Stimulated activated CD8-positive, alpha-beta memory T cell treated with anti-CD3 and anti-CD28 coated beads, Interleukin-2, amount 100 ng/mL, for 1 hour (primary cell): ENCODE measurements at places on chromosomes 6 and 20.

DNA sequence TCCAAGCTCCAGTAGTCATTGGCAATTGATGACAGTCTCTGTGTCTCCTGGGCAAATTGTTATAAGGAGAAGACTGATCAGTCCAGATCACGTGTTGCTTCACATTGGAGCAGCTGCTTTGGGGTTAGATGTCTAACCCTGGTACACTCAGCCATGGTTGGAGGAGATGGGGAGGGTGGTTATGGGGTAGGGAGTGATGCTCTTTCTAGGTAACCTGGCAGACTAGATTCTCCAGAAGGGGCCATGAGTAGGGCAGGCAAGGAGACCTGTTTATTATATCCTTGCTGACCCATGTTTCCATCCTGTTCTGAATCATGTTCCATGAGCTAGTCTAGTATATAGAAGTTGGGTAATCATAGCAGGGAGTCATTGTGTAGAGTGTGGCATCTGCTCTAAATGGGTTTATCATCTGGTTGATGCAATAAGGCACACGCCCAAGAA is 50.8 kb upstream of the BACH2 start:
- DNase-seq: no peak

- no peak for DNase-seq
Observed at GRCh38 chr6:43496370-43497128, 13.6 kb downstream of the LRRC73 start.

DNA sequence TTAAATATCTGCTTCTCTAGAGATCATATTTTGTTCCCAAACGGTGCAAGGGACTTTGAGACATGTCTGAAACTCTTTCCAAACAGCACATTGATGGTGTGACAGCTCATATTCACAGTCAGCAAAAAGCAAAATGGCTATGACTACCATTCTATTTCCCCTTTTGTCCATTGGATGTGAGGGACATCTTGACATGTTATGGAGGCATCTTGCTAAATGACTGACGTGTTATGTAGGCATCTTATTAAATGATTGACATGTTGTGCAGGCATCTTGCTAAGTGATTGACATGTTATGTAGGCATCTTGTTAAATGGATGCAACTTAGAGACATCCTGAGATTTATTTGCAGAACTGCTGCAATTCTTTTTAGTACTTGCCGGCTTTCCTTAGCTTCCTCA is 255.8 kb downstream of the DLL1 start:
- no peak for DNase-seq

GRCh38 chr6:30465595-30466306 is 23.6 kb upstream of the HLA-E start:
- DNase-seq: no peak

DNA sequence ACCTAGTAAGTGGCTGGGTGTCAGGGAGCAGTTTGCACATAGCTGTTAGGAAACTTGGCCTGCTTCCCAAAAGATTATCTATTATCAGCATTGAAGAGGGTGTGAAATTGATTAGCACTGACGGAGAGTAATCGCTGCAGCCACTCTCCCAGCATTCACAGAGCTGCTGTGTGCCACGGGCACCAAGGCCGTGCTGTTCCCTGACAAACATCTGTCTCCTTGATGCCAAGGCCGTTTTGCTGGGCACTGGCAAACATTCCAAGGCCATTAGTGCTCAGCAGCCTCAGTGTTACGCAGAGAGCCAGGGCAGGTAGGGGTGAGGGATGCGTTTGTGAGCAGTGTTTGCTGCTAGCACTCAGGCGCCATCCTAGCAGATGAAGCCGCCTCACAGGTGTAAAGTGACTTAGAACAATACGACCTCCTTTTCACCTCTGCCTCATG is 57.7 kb upstream of the VSTM2L start:
- no peak for DNase-seq

- no peak for DNase-seq
Observed at GRCh38 chr6:89197141-89197540, 20.0 kb downstream of the GABRR1 start.

DNA sequence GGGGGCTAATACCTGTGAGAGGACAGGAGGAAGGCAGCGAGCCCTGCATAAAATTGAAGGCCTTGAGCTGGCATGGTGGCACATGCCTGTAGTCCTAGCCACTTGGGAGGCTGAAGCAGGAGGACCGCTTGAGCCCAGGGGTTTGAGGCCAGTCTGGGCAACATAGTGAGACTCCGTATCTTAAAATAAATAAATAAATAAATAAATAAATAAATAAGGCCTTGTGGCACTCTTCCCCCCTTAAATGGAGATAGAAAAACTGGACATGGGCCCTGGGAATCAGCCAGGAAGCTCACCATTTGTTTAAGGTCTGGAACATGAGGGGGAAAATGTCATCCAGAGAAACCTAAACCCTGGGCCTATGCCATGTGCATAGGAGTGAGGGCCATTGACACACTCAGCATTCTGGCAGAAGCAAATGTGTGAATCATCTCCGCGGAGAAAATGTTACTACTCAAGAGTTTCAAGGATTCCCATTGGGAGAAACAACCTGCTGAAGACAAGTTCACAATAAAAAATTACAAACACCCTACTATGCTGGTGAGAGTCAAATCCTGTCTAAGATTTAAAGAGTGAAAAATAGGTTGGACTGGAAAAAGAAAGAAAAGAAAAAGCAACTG is 51.9 kb upstream of the UBR2 start:
- no peak for DNase-seq

DNA sequence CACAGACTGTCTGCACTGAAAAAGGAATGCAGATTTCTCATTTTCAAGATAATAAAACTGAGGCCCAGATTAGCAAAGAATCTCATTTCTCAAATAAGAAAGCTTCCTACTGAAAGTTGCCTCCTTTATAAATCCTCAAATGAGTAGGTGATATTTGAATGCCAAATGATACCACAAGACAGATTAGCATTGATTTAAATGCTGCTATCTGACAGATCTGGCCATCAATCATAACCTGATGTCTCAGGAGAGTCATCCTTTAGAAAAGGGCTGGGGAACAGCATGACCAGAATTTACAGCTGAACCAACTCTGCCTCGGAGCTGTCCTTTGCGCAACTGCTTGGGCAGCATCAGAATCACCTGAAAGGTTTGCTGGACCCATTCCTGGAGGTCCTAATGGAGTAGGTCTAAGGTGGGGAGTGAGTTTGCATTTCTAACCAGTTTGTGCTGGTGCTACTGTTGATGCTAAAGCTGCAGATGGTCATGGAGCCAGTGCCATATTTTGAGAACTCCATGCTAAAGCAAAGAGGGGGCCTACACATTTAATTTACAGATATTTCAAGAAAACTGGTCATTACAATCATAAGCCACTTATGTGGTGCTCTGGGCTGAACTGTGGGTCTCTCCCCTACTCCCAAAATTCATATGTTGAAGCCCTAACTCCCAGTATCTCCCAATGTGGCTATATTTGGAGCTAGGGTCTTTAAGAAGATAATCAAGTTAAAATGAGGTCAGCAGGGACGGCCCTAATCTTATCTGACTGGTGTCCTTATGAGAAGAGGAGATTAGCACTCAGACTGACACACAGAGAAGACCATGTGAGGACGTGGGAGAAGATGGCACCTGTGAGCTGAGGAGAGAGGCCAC is 295.5 kb upstream of the JARID2 start:
- no peak for DNase-seq

DNA sequence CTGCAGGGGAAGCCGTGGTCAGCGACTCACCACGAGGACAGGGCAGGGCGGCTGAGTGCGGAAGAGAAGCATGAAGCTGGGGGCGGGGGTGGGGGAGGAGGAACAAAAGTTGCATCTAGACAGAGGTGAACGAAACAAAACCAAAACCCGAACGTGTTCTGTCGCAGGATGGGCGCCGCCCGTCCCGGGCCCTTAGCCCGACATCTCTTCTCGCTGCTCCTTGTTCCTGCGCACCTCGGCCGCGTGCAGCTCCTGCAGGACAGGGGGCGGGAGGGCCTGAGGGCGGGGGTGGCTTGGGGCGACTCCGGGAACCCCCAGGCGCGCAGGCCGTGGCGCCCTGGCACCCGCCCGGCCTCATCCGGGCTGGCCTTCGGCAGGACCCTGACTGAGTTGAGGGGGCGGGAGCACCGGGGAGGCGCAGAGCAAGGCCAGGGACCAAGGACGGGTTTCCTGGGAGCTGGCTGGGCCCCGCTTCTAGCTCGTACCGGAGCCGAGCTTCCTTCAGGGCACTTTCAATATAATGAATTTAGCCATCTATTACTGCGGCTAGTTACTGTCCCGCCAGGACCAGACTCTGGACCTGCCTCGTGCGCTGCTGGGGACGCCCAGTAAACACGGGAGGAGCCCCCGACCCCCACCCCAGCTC is 12.0 kb downstream of the STMN3 start:
- DNase-seq: no peak

- no peak for DNase-seq
Observed at GRCh38 chr20:12966468-12967085, 42.2 kb upstream of the SPTLC3 start.

GRCh38 chr6:135173242-135173988 is 7.7 kb upstream of the MYB start:
- DNase-seq: no peak

GRCh38 chr20:37567671-37568588 is 40.3 kb upstream of the BLCAP start:
- no peak for DNase-seq

DNA sequence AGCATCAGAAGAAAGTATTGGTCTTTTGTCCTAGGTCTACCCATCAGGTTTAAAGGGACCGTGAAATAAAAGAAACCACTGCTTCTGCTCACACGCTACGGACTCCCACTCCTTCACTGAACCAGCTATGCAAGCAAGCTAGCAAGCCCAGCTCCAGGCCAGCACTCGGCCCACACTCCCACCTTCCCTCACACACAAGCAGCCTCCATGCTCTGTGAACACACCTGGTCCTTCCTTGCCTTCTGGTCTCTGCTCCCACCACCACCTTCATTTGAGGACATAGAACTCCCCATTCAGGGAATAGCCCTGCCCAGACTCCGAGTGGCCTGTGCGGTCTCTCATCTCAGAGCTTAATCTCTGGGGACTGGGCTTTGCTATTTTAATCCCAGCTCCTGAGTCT is 436.4 kb upstream of the CDH4 start:
- no peak for DNase-seq

DNA sequence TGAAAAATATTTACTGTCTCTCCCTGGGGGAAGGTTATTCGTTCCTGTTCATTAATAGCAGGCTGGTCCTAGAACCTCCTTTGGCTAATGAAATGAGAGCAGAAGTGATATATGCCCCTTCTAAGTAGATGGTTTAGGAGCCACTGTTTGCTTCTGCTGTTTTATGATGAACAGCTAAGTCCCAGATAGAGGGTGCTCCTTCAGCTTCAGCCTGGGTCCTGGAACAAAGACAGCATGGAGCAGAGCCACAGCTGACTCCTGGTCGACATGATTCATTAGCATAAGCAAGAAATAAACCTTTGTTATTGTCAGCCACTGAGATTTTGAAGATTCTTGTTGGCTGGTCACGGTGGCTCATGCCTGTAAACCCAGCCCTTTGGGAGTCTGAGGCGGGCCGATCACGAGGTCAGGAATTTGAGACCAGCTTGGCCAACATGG is 47.8 kb upstream of the ARMC2 start:
- no peak for DNase-seq

- no peak for DNase-seq
Observed at GRCh38 chr20:44839481-44839880, 29.1 kb upstream of the RIMS4 start.

- DNase-seq: no peak
Observed at GRCh38 chr6:56863366-56863765, 91.5 kb upstream of the BEND6 start.

DNA sequence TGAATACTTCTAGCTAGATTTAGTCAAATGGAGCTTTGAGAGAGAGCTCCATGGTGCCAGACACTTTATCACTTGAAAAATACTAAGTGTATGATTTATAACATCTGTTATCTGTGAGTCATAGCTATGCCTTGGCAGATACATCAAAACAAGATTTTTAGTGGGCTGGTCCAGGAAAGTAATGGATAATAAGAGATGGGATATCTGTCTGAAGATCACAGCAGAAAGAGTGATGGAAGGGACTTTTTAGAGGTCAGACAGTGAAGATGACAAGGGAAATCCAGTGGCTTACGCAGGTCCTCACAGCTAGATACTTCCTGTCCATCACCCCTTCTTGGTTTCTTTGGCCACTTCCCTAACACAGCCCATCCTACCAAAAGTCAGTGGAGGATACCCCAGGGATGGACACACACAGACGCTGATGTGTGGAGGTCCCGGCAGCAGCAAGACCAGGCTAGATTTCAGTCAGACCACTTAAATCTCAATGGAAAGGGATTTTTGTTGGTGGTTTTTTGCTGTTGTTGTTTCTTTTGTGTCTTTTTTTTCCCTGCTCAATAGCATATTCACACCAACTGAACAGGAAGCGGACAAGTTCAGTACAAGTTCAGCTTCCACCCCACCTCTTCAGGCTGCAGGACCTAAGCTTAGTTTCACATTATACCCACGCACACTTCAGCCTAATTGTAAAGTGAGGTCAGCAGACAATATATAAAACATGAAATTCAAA is 209.3 kb downstream of the ALDH8A1 start:
- DNase-seq: no peak

GRCh38 chr20:20683481-20684321 is 28.7 kb downstream of the RALGAPA2 start:
- no peak for DNase-seq

DNA sequence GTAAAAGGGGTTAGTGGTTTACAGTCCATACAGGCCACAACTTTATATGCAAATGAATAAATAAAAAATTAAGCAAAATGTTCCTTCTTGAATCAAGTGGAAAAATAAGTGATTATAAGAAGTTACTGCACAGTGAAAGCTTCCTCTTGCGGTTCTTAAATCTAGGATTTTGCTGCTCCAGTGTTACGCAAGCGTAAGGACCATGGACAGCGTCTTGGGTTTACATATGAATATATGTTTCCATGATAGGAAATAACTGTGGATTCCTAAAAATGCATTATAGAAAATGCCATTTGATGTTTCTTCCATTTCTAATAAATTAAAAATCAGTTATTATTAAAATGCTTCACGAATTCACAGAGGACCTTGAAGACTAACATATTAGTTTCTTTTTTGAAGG is 176.6 kb upstream of the POU3F2 start:
- DNase-seq: no peak

DNA sequence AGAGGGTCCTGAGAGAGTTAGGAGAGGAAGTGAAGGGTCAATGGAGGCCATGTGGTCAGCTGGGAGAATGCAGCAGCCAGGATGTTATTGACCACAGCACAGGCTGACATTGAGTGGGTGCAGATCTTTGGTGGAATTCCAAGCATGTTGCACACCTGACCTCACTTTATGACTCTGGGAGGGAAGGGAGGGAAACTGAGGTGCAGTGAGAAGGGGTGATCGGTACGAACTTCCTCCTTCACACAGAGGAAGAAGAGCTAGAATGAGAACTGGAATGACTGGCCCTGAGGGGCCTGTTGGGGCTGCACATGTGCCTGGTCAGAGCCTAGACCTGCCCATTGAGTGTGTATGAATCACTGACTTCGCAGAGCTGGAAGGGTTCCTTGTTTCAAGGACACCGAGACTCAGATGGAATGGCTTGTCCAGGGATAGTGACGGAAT is 9.8 kb downstream of the FAM83D start:
- no peak for DNase-seq
